ENCODE measurements at places on chromosomes 6 and 20.

DNA sequence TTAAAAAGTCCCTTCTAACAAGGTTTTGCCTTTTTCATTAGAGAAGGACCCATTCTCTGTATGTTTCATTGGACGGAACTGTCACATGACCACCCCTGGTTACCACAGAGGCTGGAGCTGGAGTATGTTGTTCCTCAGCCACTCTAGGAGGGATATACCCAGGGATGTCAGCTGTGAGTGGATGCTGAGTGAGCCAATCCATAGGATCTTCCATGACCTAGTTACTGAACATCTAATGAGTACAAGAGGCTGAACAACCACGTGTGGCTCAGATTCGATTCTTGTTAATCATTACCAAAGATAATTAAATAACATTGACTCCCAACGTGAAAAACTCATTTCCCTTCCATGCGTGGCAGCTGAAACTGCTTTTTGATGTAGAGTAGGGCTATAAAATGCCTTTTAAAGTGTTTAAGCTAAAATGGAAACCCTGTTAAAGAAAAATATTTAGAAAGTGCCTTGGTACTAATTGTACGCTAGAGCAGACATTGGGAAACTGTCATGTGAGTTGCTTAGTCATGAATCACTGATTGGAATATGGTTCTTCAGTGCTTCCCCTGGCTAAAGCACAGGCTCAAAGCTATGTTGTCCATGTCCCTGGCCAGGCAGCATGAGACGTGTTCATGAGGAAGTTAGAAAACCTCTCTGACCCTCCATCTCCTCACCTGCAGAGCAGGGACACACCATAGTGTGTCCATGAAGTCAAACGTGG lies 256.1 kb downstream of the ZNF217 start:
- DNase-seq, result no peak

DNA sequence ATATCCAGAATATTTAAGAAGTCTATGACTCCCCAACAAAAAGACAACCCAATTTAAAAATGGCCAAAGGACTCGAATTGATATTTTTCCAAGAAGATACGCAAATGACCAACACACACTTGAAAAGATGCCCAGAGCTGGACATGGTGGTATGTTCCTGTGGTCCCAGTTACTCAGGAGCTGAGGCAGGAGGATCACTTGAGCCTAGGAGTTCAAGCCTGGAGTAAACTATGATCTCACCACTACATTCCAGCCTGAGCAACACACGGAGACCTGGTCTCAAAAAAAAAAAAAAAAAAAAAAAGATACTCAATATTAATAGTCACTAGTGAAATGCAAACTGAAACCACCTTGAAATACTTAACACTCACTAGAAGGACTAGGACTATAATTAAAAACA lies 12.2 kb upstream of the ARMC2 start:
- no peak for DNase-seq

- DNase-seq, result no peak
Observed at GRCh38 chr20:47353692-47354463, 2.6 kb downstream of the ZMYND8 start.

- DNase-seq, result no peak
Observed at GRCh38 chr6:45587229-45588060, 209.7 kb upstream of the SUPT3H start.

DNA sequence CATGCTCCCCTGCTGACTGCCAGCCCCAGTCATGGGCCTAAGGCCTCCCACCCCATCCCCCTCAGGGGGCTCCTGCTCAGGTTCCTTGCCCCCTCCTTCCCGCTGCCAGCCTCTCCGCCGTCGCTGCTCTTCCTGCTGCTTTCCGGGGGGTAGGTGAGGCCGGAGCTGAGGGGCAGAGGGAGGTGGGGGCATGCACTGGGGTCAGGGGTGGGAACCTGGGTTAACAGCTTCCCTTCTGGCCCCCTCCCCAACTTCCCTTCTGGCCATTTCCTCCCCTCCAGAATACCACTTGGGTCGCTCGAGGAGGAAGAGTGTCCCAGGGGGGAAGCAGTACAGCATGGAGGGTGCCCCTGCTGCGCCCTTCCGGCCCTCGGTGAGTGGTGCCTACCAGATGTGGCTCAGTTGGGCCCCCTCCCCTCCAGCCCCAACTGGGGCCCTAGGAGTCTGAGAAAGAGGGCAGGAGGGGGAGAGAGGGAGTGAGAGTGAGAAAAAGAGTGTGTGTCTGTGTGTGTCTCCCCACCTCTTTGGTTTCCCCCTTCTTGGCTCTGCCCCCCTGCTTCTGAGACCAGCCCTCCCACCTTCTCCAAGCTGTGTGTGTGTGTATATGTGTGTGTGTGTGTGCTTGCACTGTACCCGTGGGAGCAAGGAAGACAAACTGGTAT lies 12.1 kb downstream of the SYNGAP1 start:
- no peak for DNase-seq

DNA sequence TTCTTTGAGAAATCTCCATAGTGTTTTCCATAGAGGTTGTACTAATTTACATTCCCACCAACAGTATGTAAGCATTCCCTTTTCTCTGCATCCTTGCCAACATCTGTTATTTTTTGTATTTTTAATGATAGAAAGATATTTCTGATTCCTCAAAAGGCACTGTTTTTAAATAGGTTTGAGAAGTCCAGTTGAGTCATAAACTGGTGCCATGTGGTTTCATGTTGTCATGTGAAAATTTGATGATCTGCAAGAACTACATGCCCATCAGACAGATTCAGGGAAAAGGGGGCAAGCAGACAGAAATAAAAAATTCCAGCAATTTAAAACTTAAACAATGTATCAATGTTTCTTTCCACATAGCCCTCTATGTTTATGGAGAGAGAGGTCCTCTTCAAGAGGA lies 227.5 kb downstream of the KCNQ5 start:
- DNase-seq, result no peak

DNA sequence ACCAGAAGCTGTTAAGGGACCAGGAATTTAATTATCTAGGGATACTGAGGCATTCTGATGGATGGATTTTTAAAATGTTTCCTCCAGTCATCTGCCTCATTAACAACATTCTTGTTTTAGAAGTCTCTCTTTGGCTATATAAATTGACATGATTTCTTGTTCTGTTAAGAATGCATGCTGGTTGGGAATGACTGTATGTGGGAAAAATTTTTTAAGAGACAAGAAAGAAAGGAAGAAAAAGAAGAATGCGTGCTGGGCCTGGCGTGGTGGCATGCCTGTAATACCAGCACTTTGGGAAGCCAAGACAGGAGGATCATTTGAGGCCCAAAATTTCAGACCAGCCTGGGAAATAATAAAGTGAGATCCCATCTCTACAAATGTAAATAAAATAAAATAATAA lies 203.6 kb downstream of the GJA1 start:
- no peak for DNase-seq

DNA sequence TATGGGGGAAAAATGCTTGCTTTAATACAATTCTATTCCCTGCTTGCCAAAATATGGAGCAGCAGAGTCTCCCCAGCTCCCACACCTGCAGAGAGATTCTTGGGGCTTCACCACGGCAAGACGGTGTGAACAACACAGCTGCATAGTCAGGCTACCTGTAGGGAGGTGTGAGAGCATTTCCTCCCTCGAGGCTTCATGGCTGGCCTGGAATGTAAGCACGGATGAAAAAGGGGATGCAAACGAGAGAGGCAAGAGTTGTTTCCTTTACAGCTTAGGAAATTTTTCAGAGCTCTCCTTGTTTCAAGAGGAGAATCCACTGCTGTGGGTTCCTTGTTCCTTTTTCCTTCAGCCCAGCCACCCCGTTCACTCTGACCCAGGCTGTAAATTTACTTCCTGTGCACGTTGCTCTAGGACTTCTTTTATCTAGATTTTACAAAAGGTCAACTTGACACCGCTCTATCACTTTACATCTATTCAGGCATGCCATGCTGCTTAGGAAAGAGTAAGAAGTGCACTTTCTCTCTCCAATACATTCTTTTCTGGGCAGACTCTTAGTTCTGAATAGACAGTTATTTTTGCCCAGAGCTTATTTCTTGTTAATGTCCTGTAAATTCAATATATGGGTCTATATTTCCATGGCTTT lies 197.1 kb downstream of the KHDC1L start:
- no peak for DNase-seq

DNA sequence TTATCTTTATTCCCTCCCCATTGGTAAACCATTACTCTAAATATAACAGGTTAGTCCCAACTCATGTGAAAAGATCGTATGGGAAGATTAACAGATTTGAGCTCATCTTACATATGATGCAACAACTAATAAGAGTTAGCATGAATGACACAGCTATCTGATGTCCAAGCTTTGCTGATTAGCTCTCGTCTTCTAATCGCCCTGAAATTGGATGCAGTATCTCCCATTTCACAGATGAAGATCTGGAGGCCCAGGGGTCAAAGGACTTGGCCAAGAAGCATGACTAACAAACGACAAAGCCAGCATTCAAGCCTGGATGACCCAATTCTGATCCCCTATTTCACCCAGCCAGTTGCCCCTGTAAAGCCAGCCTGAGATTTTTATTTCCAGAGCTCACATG lies 8.4 kb upstream of the BMP7 start:
- no peak for DNase-seq

- DNase-seq, result no peak
Observed at GRCh38 chr20:63154395-63154794, 61.5 kb downstream of the YTHDF1 start.

GRCh38 chr20:9100691-9101090 lies 31.8 kb downstream of the PLCB4 start:
- no peak for DNase-seq

GRCh38 chr20:9520086-9520485 lies 5.7 kb downstream of the LAMP5 start:
- no peak for DNase-seq

- DNase-seq, result no peak
Observed at GRCh38 chr6:106084989-106085691, 996 bp upstream of the PRDM1 start.

- DNase-seq, result no peak
Observed at GRCh38 chr6:145332011-145332410, 403.3 kb downstream of the EPM2A start.

- DNase-seq, result no peak
Observed at GRCh38 chr6:125314009-125314581, 12.3 kb upstream of the HDDC2 start.

GRCh38 chr20:42747765-42748411 lies 441.8 kb downstream of the PTPRT start:
- DNase-seq, result no peak

DNA sequence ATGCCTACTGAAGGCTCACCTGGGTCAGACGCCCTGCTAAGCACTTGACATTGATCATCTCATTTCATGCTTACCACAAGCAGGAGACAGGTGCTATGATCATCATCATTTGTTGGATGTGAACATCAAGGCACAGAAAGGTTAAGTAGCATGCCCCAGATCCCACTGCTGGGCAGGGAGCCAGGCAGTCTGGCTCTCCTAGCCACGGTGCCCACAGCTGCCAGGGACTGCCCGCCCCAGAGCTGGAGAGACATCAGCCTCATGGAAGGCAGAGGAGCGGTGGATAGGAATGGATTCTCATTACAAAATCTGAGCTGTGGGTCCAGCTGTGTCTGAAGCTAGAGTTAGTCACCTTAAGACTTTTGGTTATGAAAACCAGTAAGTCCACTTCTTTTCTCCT lies 3.6 kb downstream of the SULF2 start:
- no peak for DNase-seq

DNA sequence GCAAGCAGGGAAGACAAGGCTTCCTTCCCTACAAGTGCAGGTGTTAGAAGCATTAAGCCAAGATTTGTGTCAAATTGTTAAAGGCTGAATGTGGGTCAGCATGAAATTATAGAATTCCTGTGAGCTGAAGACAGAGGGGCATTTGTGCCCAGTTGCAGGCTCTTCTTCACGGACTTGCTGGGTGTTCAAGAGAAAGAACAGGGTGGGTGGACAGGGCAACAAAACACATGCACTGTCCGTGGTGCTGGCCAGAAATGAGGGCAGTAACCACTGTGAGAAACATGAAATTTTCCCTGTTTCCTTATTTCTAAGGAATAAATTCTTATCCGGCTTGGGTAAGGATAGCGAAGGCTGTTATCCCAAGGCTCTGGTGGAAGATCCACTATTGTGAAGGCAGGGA lies 579.5 kb upstream of the HTR1E start:
- no peak for DNase-seq

DNA sequence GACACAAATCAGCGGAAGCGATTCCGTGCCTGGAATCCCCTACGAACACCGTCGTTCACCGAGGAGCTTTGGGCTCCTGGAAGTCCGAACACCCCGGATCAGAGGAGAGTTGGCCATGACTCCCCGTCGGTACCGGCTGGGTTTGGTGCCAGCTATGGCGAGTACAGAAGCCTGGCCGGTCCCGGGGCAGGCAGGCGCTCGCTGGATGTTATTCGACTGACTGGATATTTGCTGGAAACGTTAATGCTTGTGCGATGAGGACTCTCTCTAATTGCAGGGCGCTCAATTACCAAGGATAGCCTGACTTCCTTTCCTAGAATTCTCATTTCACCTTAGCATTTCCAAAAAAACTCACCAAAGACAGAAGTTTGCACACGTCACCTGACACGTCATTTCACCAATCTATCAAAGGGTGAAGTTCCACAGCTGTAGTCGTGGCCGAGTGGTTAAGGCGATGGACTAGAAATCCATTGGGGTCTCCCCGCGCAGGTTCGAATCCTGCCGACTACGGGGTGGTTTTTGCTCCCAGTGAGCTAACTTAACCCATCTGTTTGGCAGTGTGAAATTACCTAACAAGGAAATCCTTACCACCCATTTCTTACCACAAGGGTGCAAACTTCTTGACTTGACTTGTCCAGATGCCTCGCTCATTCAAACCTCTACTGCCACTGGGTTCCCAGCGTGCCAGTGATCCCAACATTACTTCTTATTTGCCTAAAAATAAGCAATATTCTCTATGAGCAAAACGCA lies 22.7 kb upstream of the ZNF184 start:
- DNase-seq, result no peak

DNA sequence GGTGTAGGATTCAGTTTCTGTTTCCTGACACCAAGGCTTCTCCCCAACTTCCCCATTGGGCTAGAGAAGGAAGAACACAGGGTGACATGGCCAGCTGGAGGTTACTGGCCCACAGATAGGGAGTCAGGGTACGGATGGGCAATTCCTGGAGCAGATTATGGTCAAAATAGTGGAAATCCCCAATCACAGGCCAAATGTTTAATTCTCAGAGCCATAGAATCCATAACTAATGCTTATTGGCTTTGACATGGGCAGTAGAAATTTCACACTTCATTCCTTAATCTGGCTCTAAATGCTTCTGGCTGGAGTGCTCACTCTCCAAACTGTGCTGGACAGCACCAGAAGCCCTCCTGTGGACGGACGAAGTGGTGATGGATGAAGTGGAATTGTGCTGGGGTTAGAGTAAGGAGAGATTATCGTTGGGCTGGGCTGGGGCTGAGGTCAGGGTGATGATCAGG lies 887 bp downstream of the SIGLEC1 start:
- no peak for DNase-seq

DNA sequence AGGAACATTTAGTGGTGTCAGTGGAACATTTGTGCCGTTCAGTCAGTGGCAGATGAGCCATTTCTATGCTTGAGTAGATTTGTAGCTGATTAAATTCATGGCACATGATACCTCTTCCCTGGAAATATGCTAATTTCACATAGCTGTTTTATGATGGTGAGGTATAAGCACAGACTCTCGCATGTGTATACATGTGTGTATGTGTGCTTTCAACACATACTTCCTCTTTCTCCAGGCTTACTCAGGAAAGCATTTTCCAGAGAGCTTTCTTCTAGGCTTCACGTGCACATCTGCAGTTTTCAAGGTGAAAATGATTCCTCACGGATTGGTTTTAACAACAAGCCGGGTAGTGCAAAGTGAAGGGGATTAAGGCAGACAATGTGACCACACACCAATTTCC lies 396.5 kb downstream of the HDGFL1 start:
- DNase-seq, result no peak
